A172 (cell line): ENCODE measurements at places on chromosomes 1 and 21. TPM values are rescaled to one million over a fixed set of nuclear protein-coding genes. Genes with fewer than 3 reads are reported as not detected.

The FAM177B gene
- not detected in 2 replicates for total RNA-seq

The ZNF281 gene
- total RNA-seq: 17.1 and 19.1 TPM in 2 replicates

DNA sequence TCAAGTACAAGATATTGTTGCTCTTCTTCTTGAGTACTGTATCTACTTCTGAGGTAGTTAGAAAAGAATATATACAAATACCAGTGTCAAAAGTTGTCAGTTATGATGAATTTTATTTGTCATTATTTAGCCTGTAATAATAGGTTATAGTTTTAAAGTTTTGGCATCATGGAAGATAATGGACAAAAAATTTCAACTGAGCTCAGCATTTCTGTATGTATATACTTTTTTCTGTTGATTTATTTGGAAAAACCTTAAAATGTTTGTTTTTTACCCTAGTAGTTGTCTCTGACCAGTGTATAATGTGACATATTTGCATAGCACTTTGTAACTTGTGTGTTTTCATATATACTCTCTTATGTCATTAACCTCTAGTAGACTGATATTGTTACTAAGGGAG, 11.1 kb downstream of the SLC35A3 start:
- no peak for DNase-seq

DNA sequence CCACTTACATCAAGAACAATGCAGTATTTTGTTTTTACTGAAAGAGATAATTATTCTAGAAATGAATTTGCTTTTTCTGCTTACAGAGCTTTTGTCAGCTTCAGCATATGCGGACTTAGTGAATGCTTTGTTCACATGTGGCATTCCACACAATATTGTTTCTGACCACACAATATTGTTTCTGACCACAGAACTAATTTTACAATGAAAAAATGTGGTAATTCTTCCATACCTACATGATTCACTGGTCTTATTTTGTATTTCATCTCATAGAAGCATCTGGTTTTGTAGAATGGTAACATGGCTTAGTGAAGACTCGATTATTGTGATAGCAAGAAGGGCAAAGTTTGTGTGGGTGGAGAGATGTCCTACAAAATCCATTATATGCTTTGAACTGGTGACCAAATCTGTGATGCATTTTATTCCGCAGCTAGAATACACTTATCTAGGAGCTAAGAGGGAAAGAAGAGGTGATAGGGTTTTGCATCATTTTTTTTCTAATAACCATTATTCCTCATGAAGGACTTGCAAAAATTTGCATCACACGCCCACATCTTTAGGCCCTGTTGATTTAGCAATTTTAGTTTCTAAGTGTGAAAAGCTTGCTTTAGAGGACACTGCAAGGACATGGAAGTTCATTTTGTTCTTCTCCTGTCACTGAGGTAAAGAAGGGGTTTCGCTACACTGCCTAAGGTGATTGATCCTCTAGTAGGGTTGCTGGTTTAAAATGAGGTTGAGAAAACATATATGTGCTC, 75.3 kb downstream of the HLX start:
- DNase-seq: no peak

DNA sequence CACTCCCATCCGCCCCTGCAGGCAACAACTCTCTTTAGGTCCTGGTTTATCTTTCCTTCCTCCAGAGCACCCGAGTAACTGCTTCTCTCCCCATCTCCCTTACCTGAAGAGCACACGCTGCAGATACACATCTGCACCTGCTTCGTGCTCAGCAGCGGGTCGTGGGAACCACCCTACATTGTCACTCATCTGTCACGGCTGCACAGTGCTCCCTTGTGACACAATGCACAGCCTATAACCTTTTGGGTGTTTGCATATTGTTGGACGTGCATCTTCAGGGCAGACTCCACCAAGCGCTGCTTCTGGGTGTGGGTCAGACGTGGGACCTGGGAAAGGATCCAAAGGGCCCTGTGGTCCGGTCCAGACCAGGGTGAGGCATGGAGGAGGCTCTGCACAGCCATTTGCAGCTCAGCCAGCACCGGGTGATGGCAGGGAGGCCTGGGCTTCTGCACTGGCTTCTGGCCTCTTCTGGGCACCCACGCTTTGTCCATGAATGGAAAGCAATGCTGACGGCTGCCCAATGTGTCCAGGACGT, 42.5 kb downstream of the WDR4 start:
- DNase-seq: no peak

DNA sequence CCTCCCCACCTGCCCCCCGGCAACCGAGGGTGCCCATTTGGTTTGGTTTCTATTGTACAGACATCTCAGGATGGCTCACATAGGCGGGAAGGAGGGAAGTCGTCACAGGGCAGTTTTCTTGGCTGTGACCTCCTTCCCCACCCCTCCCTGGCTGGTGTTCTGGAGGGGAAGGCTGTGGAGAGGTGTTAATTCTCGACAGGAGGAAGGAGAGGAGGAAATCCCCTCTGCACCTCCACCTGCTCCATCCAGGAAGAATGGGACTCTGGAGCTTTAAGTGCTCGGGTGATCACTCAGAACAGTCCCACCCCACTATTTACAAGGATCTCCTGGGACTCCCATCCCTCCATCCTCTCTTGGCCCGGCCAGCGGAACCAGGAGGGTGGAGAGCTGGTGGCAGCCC, 7.6 kb downstream of the MEX3A start:
- DNase-seq: no peak
